ENCODE measurements at places on chromosomes 13 and 19.

- DNase-seq: peak; percentile 71
Measured at GRCh38 chr19:37999309-38000213, 92.6 kb downstream of the SIPA1L3 start.

DNA sequence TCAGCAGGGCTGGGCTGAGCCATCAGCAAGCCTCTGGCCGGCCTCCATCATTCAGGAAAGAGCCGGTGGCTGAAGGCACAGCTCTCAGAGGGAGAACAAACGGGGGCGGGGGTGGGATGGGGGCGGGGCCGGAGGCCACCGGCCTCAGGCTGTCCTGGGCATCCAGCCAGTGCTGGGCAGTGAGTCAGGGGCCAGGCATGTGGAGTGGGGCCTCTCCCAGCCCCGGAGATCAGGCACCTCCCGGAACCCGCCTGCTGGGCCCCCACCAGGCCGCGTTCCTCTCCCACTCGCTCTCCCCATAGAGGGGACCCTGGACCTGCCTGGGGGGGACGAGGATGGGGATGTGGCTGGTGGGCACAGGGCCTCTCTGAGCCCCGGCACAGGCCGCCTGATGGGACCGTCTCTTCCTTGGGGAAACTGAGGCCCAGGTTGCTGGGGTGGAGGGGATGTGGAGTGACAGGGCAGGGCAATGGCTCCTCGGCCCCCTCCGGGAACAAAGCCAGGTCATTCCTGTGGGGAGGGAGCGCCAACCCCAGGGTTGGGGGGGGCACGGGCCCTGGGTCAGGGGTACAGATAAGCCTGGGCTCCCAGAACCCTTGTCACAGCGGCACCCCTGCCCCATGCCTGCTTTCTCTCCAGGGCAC is 12.9 kb downstream of the SPC24 start:
- DNase-seq: peak; percentile 95

DNA sequence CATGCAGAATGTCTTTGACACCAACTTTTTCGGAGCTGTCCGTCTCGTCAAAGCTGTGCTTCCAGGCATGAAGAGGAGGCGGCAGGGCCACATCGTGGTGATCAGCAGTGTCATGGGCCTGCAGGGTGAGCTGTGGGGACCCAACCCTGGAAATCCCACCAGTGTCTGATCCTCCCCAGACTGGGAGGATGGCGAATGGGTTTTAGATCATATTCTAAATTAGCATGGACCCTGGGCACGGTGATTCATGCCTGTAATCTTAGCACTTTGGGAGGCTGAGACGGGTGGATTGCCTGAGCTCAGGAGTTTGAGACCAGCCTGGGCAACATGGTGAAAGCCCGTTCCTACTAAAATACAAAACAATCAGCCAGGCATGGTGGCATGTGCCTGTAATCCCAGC is 5.5 kb downstream of the RDH8 start:
- DNase-seq: no peak

- no peak for DNase-seq
Measured at GRCh38 chr19:43380771-43381386, 27.4 kb downstream of the CD177 start.

GRCh38 chr19:13803038-13803437 is 7.8 kb downstream of the ZSWIM4 start:
- DNase-seq: no peak

DNA sequence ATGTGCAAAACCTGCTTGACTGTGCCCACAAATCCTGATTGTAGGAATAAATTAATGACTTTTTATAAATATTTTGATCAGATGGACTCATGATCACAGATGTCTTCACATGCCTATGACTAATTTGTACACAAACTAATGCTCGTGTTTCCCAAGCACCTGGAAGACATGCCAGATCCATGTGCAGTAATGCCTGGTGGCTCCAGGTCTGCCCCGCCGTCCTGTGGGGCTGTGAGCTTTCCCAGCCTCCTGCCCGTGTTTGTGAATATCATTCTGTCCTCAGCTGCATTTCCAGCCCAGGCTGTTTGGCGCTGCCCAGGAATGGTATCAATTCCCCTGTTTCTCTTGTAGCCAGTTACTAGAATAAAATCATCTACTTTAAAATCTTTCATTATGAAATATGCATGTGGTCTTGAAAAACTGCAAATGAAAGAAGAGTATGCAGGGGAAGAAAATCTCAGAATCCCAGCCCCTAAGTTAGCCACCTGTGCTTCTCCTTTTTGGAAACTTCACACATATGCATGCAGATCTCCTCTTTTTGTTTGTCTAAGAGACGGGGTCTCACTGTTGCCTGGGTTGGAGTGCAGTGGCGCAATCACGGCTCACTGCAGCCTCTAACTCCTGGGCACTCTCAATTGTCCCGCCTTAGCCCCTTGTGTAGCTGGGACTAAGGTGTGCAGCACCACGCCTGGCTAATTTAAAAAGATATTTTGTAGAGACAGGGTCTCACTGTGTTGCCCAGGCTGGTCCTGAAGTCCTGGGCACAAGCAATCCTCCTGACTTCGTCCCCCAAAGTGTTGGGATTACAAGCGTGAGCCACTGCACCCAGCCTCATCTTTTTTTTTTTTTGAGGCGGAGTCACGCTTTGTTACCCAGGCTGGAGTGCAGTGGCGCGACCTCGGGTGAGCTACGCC is 6.2 kb downstream of the RPL28 start:
- no peak for DNase-seq

GRCh38 chr19:3981373-3981735 is 3.9 kb downstream of the EEF2 start:
- DNase-seq: no peak

DNA sequence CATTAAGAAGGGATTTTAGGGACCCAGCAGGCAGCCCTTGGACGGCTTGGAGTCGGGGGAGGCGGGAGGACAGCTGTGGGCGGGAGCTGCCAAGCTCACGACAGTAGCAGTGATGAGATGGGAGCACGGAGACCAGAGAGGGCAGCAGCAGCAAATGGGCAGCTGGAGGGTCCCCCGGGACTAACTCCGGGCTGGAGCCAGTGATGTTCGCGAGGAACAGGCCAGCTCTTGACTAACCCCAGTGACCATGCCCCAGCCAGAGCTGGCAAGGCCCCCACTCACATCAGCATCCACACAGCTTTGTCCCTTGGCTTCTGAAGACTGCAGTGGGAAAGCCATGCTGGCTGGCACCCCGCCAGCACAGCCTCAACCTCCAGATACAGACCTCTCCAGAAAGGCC is 81.9 kb downstream of the RAB20 start:
- DNase-seq: peak; percentile 77

DNA sequence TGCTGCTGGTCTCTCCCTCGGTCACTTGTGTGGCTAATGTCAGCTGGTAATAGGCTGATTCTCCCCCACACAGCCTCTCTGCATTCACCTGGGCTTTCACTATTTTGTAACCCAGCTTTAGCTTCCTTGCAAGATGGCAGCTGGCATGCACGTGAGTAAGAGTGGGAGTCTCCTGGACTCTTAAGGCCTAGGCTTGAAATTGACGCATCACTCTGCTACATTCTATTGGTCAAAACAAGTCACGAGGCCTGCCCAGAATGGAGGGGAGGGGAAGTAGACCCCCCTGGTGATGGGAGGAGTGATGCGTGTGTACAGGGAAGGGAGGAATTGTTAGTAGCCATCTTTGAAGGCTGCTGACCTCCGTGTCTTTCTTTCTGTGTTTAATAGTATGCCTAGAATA is 24.9 kb upstream of the PNMA8B start:
- DNase-seq: no peak

DNA sequence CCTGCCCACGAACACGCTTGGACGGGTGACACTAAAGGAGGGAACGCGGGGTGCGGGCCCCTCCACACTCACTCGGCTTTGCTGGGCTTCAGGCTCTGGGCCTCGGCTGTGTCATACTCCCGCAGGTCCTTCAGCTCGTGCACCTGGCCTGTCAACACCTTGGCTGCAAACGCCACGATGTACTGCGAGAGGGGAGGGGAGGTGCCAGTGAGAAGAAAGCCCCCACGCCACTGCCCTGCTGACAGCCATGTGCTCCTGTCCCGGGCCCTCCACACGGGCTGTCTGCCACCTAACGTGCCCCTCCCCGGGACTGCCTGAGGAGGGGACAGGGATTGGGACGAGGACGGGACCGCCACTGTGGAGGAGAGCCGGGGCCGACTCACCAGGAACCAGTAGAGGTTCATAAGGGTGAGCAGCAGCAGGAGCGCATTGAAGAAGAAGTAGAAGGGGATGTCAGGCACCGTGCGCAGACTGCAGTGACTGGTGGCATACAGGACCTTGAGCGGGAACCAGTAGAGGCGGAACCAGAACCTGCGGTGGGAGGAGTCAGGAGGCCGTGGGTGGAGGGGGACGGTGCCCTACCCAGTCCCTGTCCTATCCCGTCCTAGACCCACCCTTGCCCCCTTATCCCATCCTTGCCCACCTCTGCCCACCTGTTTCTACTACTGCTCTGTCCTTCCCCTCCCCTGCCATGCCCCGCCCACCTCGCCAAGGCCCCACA is 16.9 kb downstream of the CERS1 start:
- no peak for DNase-seq

DNA sequence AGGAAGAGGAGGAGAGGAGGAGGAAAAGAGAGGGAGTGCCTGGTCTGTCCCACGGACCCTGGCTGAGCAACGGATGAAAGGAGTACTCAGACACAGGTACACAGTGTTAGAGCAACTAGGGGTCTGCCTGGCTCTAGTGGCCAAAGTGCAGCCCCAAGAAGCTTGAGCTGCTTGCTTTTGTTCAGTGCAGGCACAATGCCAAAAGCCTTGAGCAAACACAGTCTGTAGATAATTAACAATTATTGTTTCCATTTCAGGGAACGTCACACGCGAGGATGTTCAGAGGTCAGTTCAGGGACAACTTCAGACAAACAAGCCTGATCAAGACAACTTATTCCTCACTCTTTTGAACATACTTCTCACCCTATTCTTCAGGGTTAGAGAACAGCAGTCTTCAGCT is 32.2 kb upstream of the ZNF726 start:
- no peak for DNase-seq

- no peak for DNase-seq
Measured at GRCh38 chr19:4376991-4377781, 23.2 kb downstream of the SH3GL1 start.

DNA sequence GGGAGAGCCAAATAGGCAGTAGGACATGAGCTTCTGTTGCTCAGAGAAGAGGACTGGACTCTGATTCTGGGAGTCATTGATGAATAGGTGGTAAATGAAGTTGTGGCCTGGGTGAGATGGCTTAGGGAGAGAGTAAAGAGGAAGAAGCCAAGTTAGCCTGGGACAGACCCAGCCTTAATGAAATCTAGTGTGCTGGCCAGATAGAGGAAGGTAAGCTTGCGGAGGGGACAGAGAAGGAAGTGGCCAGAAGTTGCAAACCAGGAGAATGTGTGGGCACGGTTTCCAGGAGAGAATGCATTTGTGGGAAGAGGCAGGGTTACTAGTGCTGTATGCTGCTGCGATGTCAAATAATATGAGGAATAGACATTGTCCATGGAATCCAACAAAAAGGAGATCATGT is 83.3 kb upstream of the OLFM4 start:
- no peak for DNase-seq

DNA sequence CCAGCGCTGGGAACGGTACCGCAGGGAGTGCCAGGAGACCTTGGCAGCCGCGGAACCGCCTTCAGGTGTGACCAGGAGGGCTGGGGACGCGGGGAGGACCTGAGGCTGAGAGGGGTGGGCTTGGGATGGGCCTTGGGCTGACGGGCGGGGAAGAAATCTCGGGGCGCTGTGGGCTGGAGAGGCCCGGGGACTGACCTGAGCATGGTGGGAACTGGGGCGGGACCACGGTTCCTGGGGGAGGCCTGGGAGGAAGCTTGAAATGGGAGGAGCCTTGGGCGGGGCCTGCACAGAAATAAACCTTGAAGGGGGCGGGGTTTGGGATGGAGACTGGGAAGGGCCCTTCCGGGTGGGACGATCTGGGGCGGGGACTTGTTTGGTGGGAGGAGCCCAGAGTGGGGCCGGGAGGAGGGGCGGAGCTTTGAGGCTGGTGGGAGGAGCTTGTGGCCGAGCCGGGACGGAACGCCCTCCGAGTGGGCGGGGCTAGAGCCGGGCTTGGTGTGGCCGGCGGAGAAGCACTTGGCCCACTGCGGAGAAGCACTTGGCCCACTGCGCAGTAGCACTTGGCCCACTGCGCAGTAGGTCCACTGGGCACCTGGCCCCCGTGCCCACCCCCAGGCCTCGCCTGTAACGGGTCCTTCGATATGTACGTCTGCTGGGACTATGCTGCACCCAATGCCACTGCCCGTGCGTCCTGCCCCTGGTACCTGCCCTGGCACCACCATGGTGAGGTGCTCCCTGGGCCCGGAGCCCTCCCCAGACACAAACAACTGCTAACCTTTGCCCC is 2.8 kb downstream of the GIPR start:
- peak; percentile 77 for DNase-seq

- DNase-seq: no peak
Measured at GRCh38 chr19:14514215-14514863, 3.9 kb downstream of the DNAJB1 start.

DNA sequence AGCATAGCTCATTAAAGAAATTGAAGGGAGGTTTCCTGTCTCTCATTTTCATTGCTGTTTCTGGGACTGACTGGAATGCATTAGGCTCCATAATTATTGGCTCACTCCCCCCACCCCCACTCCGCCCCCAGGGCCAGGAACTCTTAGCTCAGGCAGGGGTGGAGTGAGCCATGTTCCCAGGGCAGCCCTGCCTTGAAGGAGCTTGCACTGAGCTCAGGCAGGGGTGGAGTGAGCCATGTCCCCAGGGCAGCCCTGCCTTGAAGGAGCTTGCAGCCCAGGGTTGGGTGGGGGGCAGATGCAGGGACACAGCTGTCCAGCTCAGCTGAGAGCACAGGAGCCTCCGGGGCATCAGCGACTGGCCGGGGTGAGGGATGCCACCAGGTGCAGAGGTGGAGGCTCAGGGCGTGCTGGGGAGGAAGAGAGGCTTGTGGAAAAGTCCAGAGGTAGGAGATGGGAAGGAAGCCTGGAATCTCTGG is 39.1 kb upstream of the TFDP1 start:
- no peak for DNase-seq

DNA sequence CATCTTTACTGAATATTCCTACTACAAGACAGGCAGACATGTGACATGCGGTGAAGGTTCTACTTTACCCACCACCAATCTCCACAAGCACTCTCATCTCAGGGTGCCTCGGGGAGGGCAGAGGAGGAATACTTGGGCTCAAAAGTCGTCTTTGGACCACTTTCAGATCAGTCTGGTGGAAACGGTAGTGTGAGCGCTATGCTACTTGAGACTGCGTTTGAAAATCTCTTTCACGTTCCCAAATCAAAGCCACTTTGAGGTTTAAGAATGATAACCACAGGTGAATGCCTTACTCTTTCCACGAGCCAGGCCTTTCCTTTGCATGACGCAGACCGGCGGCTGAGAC is 1.5 kb upstream of the SOX1 start:
- no peak for DNase-seq

GRCh38 chr13:106691861-106692260 is 123.9 kb upstream of the ARGLU1 start:
- DNase-seq: no peak

DNA sequence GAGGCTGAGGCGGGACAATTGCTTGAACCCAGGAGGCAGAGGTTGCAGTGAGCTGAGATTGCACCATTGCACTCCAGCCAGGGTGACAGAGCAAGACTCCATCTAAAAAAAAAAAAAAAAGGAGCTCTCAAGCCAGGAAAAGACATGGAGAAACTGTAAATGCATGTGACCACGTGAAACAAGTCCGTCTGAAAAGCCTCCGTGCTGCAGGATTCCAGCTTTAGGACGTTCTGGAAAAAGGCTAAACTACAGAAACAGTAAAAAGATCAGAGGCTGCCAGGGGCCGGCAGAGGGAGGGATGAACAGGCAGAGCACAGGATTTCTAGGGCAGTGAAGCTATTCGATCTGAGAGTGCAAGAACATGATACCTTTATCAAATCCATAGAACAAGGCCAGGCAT is 40.7 kb upstream of the NDUFS7 start:
- no peak for DNase-seq

GRCh38 chr13:30088312-30088855 is 219.0 kb downstream of the KATNAL1 start:
- no peak for DNase-seq
